Tibial artery (tissue), 4 donors: ENCODE measurements at places on chromosomes 11 and 22.

DNA sequence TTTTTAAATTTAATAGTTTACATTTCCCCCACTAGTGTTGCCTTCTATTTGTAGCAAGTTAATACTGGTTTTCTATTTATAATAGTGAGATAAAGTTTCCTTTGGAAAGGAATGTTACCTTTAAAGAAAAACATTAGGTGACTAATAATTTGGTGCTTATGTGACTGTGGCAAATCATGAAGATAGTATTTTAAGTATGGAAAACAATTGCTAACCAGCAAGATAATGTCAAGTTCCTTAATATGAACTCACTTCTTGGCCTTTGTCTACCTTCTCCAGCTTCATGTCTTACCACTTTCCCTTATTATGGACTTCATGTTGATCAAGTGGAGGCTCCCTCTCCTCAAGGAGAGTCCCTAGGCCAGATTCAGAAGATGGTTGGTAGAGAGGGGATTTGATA is 27.2 kb downstream of the ARHGEF12 start:
- DNase-seq, result no peak

DNA sequence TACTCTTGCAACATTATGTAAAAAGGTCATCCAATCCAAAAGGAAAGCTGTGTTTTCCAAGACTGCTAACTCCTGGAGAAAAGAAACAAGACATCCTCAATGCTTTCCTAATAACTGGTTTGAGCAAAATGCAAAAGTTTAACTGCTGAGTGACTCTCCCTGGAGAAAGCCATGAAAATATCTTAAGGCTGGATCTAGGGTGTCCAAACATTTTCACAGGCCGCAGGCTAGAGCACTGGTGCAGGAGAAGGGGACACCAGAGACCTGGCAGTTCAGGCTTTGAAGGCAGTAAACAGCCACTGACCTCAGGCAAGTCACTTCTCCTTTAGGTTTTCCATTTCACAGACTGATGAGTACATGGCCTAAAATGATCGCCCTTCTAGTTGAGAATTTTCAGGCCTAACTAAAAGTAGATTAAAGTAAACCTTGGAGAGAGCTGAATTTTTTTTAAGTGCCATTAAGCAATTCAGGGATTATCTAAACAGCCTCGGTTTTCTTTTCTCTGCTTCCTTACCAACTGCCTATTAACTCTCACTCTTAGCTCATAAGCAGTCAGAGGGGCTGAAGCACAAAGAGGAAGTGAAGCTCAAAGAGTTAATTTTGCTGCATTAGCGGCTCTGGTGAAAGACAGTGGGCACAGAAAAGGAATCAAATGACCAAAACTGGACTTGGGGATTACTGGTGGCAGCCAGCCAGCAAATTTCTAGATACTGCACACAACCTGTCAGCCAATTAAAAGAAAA is 2.3 kb downstream of the CHKA start:
- no peak for DNase-seq

- DNase-seq, result no peak
Observed at GRCh38 chr22:17781319-17782031, 7.2 kb upstream of the BID start.

DNA sequence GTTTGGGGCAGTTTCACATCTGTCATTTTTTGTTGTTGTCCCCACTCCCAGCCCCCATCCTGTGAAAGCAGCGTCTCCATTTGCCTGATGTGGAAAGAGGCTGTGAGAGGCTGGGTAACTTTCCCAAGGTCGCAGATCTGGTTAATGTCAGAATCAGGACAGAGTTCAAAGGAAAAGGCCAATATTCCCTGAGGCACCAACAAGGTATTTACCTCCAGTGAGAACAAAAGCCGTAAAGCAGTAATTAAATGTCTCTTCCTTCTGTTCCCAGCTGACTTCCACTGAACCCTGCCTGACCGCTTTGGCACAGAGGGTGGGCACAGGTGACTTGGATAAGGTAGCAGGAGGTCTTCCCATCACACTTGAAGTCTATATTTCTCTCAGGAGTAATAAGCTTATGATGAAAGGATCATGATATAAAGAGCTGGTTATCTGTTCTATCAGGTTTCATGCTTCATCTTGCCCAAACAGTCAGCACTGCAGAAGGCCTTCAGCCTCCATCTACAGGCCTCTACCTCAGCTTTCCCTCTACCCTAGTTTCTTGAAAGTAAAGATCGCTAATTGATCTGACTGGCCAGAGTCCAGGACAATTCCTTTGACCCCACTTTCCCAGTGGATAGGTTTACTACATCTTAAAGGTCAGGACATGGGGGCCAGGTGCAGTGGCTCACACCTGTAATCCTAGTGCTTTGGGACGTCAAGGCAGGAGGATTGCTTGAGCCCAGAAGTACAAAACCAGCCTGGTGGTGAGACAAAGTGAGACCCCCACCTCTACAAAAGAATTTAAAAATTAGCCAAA is 9.4 kb downstream of the C11orf91 start:
- DNase-seq, result no peak

- no peak for DNase-seq
Observed at GRCh38 chr11:94129512-94130297, 1.1 kb downstream of the PANX1 start.

DNA sequence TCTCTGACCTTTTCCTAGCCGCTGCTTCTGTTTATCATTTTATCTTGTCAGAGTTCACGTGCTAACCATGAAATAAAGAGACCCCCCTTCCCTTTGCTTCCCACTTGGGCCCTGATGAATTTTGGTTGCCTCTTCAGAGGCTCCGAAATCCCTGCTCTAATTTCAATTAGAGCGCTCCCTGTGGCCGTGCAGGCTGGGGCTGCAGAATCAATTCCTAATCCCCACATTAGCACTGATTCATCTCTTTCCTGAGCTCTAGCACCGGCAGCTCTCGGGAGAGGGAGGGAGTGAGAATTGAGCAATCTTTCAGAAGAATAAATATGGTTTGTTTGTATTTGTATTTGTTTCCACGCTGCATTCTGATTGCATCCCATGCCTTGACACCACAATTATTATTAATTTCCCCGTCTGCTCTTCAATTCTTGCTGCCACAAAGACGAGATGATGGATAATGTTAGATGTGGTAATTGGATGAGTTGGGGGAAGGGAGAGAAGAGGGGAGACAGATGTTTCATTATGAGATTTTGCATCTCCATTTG is 76.9 kb downstream of the NTM start:
- DNase-seq, result no peak

DNA sequence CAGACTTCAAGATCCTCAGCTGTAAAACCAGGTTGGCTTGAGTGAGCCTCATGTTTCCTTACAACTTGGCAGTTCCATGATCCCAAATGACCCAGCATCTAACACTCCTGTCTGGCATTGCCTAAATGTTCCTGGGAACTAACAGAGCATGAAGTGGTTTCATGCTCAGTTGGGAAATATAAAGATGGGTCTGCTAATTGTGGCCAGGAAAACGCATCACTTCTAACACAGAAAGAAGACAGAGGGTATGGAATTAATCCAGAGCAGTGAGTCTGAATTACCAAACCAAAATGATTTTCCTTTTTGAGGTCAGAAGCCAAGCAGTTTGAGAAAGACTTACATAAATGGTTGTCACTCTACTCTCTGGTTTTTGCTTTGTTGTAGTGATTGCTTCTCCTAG is 60.5 kb upstream of the MMP13 start:
- DNase-seq, result no peak

- DNase-seq, result no peak
Observed at GRCh38 chr11:115885535-115886421, 381.6 kb upstream of the CADM1 start.

GRCh38 chr11:74809801-74810200 is 61.2 kb downstream of the RNF169 start:
- no peak for DNase-seq

DNA sequence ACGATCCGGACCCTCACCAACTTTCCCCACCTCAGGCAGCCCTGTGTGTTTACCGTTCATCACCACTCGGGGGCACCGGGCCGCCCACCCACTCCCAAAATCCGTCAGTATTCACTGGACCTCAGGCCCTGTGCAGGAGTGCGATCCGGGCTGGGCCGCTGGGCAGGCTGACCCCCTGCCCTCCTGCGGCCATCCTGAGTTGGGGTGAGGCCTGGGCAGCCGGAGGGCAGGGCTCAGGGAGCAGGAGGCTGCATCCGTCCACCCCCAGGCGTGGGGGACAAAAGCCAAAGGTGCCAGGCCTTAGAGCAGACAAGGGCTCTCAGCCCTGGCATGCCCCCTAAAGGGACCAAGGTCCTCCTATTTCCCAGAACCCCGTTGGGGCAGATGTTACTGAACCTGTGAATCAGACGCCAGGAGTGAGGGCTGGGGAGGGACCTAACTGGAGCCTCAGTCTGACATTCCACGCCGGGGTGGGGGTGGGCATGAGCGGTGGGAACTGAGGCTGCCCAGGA is 16.8 kb upstream of the TMEM191C start:
- DNase-seq, result no peak

DNA sequence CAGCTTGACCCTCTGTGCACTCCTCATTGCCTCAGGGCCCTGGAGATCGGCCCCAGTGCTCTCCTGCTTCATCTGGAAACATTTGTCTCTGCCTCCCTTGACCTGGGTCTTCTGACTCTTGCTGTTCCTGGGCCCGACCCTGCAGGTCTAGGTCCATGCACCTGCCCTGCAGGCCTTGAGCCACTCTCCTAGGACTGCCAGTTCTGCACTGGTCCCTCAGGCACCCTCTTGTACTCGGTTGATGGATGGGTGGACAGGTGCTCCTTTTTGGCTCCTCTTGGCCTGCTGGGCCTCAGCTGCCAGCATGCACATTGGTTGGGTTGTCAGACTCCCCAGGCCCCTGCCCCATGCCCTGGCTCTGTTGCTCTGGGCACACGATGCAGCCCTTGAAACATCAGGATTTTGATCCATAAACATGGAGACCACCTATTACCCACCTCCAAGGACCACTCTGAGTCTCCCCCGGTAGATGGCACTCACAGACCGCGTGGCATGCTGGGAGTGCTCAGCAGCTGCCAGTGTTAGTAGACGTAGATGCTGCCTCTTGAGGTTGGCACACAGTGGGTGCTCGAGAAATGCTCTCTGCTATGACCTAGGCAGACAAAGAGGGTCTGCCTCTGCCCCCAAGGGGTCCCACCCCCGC is 20.2 kb upstream of the ACR start:
- DNase-seq, result no peak

DNA sequence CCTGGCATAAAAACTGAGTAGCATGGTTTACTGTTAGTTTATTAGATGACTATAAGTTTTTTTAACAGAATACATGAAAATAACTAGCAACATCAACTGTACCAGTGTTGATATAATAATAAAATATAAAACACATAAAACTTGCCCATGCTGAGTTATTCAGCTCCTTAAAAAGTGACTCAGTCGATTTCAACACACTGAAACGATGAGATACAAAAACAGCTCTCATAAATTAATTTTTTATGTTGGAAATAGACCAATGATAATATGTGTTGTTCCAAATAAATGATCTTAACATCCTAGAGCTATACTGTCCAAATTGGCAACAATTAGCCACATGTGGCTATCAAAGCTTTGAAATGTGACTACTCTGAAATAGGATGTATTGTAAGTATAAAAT is 15.9 kb downstream of the PDGFD start:
- DNase-seq, result no peak

DNA sequence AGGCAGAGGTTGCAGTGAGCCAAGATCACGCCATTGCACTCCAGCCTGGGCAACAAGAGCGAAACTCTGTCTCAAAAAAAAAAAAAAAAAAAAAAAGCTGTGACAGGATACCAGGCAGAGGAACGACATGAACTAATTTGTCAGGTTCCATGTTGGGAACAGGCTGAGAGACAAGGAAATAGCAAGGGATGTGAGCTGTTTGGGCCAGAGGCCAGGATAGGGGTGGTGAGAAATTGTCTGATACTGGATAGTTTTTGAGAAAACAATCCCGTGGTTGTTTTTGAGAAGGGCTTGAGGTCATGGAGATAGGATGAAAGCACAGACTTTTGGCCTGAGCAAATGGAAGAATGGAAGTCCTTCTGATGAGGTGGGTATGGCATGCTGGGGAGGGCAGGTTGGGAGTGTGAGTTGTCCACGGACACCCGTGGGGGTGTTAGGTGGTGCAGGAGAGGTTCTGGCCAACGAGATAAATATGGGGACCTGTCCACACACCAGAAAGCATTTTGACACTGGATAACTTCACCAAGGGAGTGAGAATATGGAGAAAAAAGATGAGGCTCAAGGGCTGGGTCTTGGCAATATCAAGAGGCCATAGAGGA is 13.7 kb downstream of the PIWIL3 start:
- no peak for DNase-seq

GRCh38 chr22:30689622-30690021 is 5.1 kb upstream of the OSBP2 start:
- no peak for DNase-seq

- DNase-seq, result peak; percentile 37
Observed at GRCh38 chr22:29187831-29188230, 17.9 kb upstream of the EMID1 start.

DNA sequence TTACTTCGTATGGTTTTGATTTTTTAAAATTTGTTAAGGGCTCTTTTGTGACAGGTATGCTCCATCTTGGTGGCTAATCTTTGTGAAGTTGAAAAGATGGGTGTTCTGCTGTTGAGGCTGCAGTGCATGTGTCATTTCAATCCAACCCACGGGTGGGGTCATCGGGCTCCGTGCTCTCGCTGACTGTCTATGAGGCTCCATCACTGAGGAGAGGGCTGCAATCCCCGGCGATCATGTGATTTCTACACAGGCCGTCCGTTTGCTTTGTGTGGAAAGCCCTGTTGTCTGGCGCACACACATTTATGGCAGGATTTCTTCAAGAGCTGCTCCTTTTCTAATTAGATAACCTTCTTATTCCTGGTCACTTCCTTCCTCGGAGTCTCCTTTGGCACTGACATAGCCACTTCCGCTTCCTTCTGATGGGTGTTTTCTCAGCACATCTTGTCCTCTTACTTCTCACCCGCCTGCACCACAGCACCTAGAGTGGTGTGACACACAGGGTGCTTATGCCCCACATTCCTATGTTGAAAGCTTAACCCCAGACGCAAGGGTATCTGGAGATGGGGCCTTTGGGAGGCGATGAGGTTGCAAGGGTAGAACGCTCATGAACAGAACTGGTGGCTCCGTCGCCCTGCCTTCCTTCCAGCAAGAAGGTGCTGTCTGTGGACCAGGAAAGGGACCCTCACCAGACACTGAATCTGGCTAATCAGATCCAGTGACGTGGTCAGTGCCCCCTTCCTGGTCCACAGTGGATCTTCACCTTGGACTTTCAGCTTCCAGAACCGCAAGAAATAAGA is 9.4 kb downstream of the MOB2 start:
- no peak for DNase-seq
